ENCODE measurements at places on chromosomes 12 and 14.

DNA sequence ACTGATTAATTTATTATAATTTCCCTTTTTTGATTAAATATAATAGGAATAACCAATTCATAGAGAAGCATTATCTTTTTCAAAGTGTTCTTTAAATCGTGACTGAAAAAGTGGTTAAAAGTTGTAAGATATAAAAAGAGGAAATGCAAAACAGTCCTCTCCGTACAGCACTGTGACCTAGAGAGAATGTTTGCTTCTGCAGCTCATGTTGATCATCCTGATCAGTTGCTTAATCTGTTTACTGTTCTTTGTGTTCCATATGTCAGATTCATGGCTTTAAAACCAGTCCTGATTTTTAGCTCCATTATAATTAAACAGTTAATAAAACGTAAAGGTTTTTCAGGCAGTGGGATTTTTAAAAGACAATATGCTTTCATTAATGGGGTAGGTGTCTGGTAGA, 4.7 kb downstream of the TTC8 start:
- no peak for DNase-seq

GRCh38 chr12:66693901-66694513, 15.1 kb upstream of the GRIP1 start:
- no peak for DNase-seq

GRCh38 chr12:51669271-51669670, 78.2 kb downstream of the SCN8A start:
- no peak for DNase-seq

DNA sequence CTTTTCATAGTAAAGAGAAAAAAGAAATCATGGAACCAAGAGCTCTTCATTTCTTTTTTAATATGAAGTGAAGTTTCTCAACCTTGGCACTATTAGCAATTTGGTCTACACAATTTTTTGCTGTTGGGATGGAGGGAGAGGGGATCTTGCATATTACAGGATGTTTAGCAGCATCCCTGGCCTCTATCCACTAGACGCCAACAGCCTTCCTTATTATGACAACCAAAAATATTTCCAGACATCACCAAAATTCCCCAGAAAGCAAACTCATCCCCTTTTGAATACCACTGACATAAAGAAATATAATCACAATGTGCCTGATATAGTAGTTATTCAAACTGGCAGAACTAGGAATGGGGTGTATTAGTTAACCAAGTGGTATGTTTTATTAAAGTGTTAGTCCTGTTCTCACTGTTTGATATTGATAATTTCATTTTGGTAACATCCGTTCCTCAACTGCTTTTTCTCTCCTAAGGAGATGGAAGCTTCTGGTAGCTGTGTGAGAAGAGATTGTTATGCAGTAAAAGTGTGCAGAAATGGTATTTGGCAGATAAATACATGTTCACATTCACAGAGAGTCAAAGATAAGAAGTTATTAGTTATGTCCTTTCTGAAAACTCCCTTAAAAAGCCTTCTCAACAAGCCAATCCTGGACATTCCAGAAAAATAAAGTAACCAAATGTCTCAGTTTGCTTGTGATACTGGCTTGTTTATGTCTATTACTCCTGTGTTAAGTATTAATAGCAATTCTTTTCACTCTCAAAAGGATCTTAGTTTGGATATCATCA, 699.9 kb downstream of the C12orf50 start:
- DNase-seq: no peak

GRCh38 chr12:96347130-96347699, 53.0 kb downstream of the CDK17 start:
- DNase-seq: no peak

DNA sequence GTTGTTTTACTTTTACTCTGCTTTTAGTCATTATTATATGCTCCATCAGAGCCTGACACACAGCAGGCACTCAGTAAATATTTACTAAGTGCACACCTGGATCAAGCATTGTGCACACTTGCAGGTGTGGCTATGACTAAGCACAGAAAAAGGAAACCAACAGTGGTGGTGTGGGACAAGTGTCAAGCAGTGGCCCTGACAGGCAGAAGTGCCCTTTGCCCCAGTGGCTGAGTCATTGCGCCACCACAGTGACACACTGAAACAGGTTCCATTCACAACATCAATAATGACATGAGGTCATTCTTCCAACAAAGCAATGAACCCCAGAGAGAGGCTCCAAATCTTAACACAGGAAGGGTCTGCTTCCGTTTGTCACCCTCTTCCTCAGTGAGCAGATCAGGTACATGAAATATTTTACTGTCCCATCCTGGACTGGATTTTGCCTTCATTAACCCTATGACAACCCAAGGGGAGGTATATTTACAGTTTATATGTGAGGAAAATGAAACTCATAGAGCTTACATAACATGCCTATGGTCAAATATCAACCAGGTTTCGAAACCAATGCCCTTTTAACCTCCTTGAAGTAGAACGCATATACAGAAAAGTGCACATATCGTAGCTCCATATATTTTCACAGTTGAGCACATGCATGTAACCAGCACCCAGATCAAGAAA, 82.6 kb upstream of the GTF2A1 start:
- no peak for DNase-seq

- DNase-seq: no peak
Observed at GRCh38 chr12:117580718-117581062, 219.3 kb upstream of the NOS1 start.

- DNase-seq: no peak
Observed at GRCh38 chr12:34030591-34030990, 8.3 kb downstream of the ALG10 start.

GRCh38 chr12:88266806-88267360, 124.8 kb downstream of the TMTC3 start:
- DNase-seq: no peak

GRCh38 chr14:67564236-67564635, 31.1 kb downstream of the PLEKHH1 start:
- no peak for DNase-seq

DNA sequence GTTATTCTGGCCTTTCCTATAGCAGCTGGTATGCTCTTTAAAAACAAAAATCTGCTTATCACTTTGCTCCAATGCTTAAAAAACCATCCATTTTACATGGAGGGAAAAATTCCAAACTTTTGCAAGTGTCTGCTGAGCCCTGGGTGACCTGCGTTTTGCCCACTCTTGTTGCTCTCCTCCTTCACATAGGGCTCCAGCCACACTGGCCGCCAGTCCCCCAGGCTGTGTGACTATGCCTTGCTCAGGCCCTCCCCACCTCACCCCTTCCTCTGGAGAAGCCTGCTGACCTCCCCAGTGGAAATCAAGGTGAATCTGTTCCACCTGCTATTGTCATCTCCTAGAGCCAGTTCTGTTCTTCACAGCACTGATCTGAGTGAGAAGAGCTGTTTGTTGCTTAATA, 126.9 kb downstream of the SLC25A47 start:
- DNase-seq: no peak

GRCh38 chr14:84926656-84927055, 603.3 kb upstream of the FLRT2 start:
- DNase-seq: no peak

GRCh38 chr14:71714225-71714624, 218.0 kb upstream of the RGS6 start:
- DNase-seq: no peak

GRCh38 chr12:20469756-20470155, 101.4 kb downstream of the PDE3A start:
- DNase-seq: no peak

GRCh38 chr12:4320853-4321701, at the start of gene TIGAR:
TIGAR (plus strand) TSS chr12:4321213; CDS start chr12:4321272, 59 bp downstream.
- DNase-seq: peak; percentile 94

DNA sequence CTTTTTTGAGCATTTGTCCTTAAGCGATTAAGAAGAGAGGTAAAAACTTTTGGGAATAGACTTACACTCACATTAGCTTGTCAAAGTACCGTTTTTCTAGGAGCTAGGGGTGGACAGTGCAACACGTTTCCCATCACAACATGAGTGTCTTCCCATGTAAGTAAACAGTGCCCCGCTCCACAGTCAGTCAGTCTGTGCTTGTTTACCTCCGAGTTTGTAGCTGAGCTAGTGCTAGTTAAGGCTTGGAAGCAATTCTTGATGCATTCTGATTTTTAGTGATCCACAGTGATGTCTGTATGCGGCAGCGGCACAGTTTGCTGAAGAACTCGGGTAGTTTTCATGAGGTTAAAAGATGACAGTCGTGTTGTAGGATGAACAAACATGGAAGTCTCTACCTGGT, 941 bp downstream of the ZDHHC17 start:
- peak; percentile 35 for DNase-seq

Data from hippocampal formation (tissue), 2 donors.